Omental fat pad (tissue), 4 donors: ENCODE measurements at places on chromosomes 2 and 18. TPM values are rescaled to one million over a fixed set of nuclear protein-coding genes. Genes with fewer than 3 reads are reported as not detected.

DNA sequence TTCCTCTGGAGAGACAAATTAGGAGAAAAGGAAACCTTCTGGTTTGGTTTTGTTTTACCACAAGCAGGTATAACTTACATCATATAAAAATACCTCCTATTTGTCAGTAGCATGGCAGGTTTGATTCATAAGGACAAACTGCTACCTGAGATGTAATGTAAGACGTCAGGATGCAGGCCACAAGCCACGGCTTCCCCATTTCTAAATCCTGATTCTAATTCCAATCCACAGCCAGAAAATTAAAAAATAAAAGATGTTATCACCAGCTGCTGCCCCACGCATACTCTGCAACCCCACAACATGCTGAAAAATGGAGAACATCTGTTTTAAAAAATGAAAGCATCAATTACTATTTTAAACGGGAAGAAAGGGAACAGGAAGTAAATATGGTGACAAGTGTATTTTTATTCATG, 197.6 kb downstream of the BCL11A start:
- DNase-seq: no peak

- DNase-seq: no peak
Measured at GRCh38 chr2:230346921-230347533, 20.0 kb downstream of the SP140L start.

DNA sequence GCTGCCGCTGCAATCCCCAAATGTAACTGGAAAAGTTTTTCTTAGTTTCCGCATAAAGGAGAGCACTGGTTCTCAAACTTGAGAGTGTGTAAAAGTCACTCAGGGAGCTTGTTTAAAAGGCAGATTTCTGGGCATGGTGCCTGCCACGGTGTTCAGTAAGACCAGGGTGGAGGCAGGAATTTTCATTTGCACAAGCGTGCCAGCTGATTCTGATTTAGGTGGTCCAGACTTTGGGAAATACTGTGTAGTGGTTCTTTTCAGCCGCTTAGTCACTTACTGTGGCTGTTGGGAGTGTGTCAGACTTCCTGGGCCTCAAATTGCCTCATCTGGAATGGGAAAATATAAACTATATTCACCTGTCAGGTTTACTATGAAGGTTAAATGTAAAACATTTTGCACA, 788 bp downstream of the ARMC9 start:
- DNase-seq: no peak

- DNase-seq: no peak
Measured at GRCh38 chr2:42495611-42496010, 1.8 kb upstream of the KCNG3 start.

DNA sequence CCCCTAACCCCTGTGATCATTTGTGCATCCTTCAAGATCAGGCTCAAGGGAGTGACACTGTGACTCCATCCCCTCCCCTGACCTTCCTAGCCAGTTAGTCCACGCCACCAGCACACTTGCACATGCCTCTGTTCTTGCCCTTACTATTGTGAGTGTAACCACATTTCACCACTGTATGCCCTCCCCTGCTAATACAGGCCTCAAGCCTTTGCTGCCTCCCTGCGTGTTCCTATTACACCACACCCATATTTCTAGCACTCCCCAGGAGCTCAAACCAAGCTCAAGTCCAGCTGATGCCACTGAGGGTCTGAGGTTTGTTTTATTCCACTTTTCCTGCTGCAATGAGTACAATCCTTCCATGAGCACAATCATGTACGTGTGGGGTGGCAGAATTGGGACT, 288.9 kb upstream of the FBXO11 start:
- DNase-seq: no peak

DNA sequence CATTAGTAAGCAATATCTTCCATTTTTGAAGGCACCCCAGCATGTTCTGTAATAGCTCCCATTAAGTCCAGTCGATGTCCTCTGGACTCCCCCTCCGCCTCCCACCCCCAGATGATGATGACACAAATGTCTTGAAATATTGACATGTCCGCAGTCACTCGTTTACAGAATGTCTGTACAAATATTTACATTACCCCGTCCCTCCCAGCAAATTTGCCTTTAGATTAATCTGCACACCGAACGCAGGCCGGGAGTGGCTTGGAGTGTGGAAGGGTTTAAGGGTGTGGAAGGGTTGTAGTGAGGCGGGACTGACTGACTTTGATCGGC, 853 bp upstream of the OSBPL6 start:
- no peak for DNase-seq

- DNase-seq: no peak
Measured at GRCh38 chr2:231671270-231672050, 36.9 kb upstream of the PTMA start.

STAT4 gene
- total RNA-seq: 14.4 TPM

CD226 gene
- 4.3 TPM for total RNA-seq

MIB1 gene
- total RNA-seq: 31.7 TPM
